Stimulated activated CD8-positive, alpha-beta memory T cell treated with anti-CD3 and anti-CD28 coated beads, Interleukin-2, amount 100 ng/mL, for 1 hour (primary cell): ENCODE measurements at places on chromosomes 5 and 9.

DNA sequence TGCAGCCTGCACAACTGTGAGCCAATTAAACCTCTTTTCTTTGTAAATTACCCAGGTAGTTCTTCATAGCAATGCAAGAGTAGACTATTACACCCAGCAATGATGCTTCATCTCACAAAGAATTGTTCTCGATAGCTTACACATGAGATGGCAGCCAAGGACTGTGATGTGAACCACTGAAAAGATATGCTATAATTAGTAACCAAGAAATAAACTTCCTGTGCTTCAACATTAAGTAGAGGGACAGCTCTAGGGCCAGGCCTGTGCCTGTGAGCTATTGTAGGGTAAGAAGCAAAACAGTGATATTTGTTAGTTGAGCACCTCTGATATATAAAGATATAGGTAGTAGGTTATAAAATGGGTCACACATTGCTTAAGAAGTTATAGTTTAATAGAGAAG is 41.8 kb upstream of the DPYSL3 start:
- no peak for DNase-seq

DNA sequence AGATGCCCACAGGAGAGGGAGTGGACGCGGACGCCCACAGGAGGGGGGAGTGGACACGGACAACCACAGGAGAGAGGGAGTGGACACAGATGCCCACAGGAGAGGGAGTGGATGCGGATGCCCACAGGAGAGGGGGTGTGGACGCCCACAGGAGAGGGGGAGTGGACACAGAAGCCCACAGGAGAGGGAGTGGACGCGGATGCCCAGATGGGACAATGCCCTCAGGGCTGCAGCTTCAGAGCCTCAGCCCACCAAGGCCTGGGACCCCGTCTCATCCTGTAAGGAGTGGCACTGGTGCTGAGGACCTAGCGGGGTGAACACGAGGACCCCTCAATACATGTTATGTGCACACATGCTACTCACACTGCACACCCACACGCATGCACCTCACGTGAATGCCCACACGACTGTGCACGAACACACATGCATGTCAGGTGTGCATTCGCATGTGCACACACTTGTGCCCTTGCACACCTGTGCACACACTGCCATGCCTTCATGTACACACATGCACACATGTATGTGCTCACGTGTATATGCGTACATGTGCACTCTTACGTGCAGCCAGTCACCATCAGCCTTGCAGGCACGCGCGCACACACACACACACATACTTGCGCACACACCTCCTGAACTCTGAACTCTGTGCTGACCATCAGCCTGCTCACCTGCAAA is 34.8 kb downstream of the SLC6A18 start:
- DNase-seq: no peak

- no peak for DNase-seq
These were observed 29.6 kb upstream of the PITX1 start for GRCh38 chr5:135063511-135064234.

- DNase-seq: no peak
These were observed 453.3 kb downstream of the KIF4B start for GRCh38 chr5:155466851-155467250.
